ENCODE measurements at places on chromosomes 11 and 22.

DNA sequence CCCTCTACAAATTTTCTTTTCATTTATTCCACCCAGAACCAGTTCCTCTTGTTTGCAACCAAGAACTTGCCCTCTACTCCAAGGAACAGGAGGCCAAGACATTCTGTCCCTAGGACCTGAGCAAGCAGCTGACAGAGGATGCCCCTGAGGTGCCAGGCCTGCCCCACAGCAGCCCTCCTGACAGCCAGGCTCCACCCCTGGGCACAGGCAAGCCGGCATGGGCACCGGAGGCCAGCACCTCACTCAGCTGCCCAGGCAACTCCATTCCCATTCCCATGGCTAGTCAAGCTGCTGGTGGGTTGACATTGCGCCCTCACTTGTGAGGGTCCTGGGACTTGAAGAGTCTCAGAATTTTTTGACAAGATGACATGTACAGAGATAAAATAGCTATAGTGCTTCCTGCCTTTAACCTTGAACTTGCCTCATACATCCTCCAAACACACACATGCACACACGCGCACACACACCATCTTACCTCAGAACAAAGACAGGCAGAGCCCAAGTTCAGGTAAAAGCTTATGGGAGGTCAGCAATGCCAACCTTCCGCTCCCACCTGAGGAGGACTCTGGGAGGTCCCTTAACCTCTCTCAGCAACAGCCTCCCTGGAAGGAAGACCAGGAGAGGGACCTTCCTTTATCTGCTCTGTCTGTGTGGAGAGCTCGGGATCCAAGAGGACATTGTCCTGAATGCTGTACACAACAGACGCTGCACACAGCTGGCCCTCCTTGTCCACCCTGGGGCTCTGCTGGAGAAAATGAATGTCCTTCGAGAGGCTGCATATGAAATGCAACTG is 620.9 kb upstream of the CADM1 start:
- DNase-seq, result no peak

DNA sequence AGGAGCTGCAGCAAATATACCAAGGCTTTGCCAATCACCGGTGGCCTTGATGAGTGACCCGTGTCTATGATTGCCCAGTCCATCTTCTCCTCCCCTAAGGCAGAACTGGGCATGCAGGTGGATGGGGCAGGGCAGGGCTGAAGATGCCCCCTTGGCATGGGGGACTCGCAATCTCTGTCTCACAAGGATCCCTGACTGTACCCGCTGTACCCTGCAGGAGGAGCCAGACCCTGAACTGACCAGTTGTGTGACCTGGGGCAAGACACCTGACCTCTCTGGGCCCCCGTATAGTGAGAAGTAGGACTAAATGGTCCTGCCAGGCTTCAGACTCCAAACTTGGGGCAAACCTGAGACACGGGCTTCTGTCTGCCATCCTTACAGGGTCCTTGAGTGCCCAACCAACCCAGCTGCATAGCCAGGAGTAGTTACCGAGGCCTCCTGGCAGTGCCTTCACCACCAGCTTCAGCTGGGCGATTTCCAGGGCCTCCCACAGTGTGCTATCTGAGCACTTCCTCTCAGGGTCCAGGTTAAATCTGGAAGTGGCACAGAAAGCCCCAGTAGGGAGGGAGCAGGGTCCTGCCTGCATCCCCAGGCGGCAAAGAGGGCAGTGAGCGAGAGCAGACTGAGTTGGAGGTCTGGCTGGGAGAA is 6.4 kb upstream of the KCNJ11 start:
- DNase-seq, result no peak

GRCh38 chr11:100827934-100828661 is 141.0 kb downstream of the ARHGAP42 start:
- no peak for DNase-seq

GRCh38 chr11:67027943-67028542 is 5.1 kb downstream of the SYT12 start:
- no peak for DNase-seq

- DNase-seq, result no peak
Observed at GRCh38 chr11:35905646-35906276, 38.1 kb upstream of the LDLRAD3 start.

- no peak for DNase-seq
Observed at GRCh38 chr11:23236826-23237555, 376.7 kb upstream of the CCDC179 start.

- DNase-seq, result no peak
Observed at GRCh38 chr22:46500201-46500600, 37.2 kb downstream of the CELSR1 start.

GRCh38 chr22:27417421-27417814 is 384.1 kb downstream of the MN1 start:
- DNase-seq, result no peak

DNA sequence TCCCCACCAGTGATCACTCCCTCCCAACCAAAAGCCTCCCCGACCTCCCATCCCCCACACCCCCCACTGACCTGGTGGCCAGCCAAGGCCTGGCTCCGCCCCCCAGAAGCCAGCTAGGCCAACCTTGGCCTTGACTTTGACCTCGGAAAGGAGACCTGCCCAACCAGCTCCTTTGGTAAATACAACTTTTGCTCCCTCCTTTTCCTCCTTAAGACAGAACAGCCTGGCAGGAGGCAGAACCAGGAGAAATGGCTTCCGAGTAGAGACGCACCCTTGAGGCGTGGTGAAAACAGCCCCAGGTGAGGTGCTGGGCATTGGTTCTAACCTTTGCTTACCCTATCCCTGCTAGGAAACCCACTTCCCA is 27.0 kb downstream of the PLEKHA7 start:
- DNase-seq, result no peak

DNA sequence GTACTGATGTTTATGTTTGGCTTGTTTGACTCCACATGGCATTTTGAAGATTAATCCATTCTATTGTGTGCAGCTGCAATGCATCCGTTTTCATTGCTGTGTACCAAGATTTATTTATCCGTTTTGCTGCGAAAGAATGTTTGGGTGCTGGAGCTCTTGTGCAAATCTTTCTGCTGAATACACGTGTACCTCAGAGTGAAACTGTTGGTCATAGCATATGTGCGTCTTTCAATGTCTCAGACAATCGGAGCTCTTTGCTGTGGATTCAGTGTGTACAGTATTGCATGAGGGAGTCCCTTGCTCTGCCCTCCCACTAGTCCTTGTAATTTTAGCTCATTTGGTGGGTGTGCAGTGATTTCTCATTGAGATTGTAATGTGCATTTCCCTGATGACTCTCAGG is 545.4 kb downstream of the TBC1D22A start:
- DNase-seq, result no peak

GRCh38 chr11:126414615-126415014 is 59.1 kb downstream of the ST3GAL4 start:
- DNase-seq, result no peak

- DNase-seq, result no peak
Observed at GRCh38 chr11:68254421-68254820, 17.4 kb downstream of the C11orf24 start.

- DNase-seq, result no peak
Observed at GRCh38 chr11:10443721-10444235, 11.3 kb upstream of the AMPD3 start.

- no peak for DNase-seq
Observed at GRCh38 chr22:22414266-22414665, 94.3 kb downstream of the ZNF280B start.

DNA sequence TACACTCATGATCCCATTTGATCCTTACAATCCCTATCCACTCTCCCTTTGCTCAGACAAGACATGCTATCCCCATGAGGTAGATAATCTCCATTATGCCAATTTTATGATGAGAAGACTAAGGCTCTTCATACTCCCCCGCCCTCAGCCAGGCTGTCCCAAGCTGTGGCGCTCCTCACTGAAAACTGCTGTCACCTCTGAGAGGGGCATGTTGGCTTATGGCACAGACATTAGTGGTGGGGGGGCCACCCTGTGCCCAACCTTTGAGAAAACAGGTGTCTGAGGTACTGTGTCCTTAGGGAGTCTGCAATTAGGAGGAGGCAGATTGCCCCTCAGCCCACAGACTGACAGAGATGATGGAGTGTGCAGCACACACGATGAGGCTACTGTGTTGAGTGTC is 2.4 kb downstream of the DDTL start:
- DNase-seq, result no peak

- no peak for DNase-seq
Observed at GRCh38 chr11:44913502-44913901, 37.2 kb downstream of the TP53I11 start.

- no peak for DNase-seq
Observed at GRCh38 chr11:117453886-117454563, 126.4 kb downstream of the CEP164 start.

DNA sequence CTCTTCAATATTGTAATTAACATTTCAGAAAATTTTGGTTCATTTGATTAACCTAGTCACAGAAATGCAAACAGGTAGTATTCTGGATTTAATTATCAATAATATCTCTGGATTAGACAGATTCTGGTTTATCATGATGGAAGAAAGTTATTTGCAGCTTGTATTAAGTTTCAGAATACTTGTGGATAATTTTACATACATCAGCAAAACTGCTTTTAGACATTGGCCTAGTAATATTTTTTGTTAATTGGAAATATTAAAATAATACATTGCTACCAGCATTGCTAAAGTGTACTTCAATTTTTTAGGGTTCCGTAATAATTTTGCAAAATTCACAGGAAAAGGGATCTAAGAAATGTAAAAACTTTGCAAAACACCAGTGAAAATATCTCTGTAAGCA is 3.8 kb upstream of the OR5D14 start:
- no peak for DNase-seq

DNA sequence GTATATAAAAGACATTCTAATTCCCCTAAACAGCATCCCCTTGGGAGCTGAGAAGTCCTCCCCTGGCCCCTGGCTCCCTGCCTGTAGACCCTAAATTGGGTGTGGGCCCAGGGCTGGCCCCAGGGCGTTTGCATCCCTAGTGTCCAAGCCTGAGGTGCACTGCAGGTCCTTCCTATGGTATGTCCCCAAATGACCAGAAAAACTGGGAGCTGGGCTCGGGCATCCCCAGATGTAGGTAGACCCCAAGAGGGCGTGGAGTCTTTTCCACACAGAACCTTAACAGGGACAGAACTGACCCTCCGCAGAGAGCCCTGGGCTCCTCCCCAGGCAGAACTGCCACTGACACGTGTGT is 782 bp upstream of the OSBPL5 start:
- DNase-seq, result no peak

DNA sequence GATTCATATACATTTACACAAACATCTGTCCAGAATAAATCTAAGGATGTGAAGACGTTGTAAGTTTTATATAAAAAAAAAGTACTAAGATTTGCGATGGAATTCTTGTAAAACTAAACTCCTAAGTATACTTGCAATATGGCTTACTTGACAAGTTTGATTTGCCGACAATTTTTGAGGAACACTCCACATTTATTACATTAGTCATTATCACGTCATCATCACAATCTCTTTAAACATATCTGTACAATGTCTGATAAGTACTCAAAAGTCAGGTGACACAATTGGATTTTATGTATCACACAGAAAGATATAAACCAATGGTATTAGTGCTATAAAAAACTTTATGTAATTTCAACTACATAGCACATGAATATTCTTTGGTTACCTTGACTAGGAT is 30.4 kb downstream of the IMMP1L start:
- no peak for DNase-seq

DNA sequence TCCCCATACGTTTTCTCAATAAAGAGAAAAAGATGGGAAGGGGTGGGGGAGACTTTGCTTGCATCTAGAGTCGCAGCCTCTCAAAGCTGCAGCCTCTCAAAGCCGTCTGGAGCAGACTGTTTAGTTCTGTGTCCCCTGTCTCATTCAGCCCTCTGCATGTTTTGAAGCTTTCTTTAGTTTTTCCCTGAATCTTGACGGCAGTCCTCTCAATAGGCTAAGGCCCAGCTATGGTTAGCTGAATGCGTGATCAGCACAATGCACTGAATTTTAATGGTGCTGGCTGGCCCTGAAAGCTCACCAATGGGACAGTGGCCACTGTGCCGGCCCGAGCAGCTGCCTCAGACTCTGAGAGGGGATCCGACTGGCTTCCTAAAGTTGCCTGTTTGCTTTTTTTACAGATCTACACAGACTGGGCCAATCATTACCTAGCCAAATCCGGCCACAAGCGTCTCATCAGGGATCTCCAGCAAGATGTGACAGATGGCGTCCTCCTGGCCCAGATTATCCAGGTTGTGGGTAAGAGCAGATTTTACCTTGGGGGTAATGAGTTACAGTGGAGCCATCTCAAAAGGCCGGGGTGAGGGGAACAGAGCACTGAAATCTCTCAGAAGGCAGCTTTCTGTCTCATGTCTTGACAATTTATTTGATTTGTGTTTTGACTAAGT is 119.6 kb downstream of the NAV2 start:
- DNase-seq, result no peak

GRCh38 chr22:37184380-37184755 is 3.7 kb downstream of the C1QTNF6 start:
- no peak for DNase-seq

DNA sequence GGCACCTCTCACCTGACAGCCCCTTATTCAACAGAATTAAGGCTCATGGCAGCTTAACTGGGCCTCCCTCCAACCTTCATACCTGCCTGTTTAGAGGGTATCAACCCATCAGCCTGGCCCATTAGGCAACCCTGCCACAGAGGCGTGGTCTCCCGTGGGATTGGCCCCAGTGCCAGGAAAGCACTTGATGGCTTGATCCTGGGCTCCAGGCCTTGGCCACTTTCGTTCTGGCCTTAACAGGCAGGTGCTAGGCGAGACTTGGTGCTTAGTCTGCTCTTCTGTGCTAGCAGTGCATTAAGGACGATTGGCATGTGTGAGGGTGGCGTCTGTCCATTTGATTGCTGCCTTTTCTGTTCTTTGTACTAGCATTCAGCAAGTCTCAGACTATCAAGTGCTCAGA is 75.2 kb downstream of the CABIN1 start:
- no peak for DNase-seq

- DNase-seq, result no peak
Observed at GRCh38 chr11:128463371-128463829, 124.0 kb downstream of the ETS1 start.

DNA sequence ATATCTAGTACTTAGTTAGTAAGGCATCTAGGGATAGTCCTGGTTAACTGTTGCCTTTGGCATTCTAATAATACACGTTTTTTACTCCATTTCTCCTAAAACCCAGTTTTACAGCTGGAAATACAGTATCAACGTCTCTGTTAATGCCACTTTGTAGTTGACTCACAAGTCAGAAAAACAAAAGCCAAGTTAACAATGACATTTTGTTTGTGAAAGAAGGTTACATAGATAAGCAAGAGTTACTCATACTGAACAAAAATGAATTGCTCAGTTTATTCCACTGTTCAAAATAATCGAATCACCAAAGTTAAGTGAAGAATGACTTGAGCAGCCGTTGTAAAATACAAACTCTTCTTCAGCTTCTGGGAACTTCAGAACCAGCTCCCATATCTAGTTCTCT is 540.3 kb downstream of the ETS1 start:
- no peak for DNase-seq

- DNase-seq, result no peak
Observed at GRCh38 chr11:110434952-110435779, 5.4 kb downstream of the FDX1 start.

GRCh38 chr22:30754971-30755758 is 60.5 kb downstream of the OSBP2 start:
- peak; percentile 40 for DNase-seq

Data from activated naive CD8-positive, alpha-beta T cell treated with anti-CD3 and anti-CD28 coated beads for 36 hours (primary cell).